Fibroblast of skin of left biceps (primary cell): ENCODE measurements at places on chromosomes 4 and X.
A peak's percentile ranks its signal among the peaks of the same experiment; 100 is the strongest.

- DNase-seq: no peak
Measured at GRCh38 chrX:137568741-137569469, 3.0 kb downstream of the ZIC3 start.

GRCh38 chrX:51456246-51456645, 40.1 kb downstream of the NUDT11 start:
- no peak for DNase-seq

- no peak for DNase-seq
Measured at GRCh38 chrX:14777525-14777924, 95.3 kb downstream of the FANCB start.

DNA sequence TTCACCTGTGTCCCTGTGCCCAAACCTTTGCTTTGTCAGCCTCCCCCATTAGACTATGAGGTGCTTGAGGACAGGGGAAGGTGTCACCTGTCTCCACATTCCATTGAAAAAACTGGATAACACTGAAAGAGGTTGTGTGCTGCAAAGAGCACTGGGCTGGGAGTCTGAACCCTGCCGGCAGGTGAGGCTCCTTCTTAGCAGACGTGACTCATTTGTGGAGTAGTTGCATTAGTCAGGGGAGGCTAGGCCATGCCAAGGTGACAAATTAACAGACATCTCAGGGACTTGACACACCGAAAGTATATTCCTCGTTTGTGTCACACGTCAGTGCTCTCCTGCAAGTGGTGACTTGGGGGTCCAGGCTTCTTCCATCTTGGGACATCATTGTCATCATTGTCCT, 95.9 kb upstream of the STX18 start:
- DNase-seq: no peak

DNA sequence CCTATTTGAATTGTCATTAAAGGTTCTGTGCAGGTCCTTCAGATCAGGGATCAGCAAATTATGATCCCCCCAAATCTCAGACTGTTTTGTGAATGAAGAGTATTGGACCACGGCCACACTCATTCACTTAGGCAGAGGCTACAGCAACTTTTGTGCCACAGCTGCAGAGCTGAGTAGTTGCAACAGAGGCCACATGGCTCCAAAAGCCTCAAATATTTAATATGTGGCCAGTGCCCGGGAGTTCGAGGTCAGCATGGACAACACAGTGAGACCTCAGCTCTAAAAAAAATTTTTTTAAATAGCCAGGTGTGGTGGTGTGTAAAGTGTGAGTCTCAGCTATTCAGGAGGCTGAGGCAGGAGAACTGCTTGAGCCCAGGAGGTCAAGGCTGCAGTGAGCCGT, 100.7 kb downstream of the NSUN7 start:
- DNase-seq: no peak

- no peak for DNase-seq
Measured at GRCh38 chrX:12002876-12003275, 135.4 kb upstream of the FRMPD4 start.

- no peak for DNase-seq
Measured at GRCh38 chr4:138741766-138742377, 273.7 kb upstream of the NOCT start.

- no peak for DNase-seq
Measured at GRCh38 chr4:25901030-25901430, 13.0 kb upstream of the SMIM20 start.

DNA sequence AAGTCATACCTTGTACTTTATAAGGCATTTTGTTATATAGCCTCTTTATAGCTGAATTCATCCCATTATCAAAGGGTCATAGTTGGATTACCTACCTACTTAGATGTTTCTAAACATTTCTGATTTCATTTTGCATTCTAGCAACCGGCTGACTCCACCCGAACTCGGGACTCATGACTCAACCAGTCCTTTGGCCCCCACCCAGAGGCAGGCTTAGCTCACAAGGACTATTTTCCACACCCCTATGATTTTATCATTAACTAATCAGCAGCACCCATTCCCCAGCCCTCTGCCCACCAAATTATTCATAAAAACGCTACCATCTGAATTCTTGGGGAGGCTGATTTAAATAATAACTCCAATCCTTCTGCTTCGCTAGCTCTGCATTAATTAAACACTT, 79.9 kb upstream of the EGFL6 start:
- no peak for DNase-seq

DNA sequence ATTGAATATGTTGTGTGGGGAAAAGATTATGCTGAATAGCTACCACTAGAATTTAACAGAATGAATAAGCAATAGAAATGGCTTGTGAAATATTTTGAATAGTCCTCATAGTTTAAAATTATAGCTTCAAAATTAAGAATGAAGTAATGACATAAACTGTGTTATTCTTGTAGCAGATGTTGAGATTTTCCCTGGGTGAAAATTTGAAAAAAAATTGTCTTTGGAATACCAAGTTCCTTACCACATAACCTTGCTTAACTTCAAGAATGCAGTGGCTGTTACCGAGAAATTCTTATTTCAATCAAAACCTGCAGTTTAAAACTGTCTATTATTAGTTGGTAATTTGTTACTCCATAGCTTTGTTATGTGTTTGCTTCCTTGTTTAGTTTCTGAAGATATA, 1268.6 kb downstream of the RAPGEF2 start:
- DNase-seq: peak; percentile 15

DNA sequence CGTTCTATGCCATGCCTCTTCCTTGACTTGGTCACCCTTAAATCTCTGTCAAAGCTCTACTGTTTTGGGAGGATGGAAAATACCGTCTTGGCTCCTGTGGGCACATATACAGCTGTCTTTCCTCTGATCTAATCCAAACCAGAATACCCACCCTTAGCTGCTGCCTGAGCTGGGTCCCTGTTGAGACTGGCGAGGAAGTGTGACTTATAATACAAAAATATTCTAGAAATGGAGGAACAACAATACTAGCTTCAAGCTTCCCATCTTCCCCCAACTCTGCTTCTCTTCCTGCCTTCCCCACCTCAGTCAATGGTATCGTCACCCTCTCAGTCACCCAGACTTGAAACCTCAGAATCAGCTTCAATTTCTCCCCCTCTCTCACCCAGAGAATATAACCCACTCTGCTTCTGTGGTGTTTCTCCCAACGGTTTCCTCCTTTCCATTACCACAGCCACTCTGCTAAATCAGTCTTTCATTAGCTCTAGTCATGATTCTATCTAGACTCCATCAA, 599 bp upstream of the IL2RG start:
- no peak for DNase-seq

DNA sequence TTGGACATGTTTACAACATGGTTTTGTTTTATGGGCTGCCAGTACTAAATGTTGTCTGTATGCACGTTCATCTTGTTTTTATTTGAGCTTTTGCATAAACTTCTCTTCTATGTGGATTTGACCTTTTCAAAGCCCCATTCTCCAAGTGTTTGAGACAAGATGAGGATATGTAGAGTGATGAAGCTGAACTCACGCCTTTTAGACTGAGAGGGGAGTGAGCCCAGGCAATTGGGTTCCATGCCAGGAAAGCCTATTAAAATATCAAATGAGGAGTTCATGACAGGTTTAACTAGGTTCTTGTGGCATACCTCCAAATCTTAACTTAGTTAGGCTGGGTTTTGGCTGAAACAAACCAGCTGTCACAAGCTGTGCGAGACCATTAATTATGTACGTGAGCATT, 170.4 kb upstream of the LDB2 start:
- DNase-seq: no peak

- peak; percentile 70 for DNase-seq
Measured at GRCh38 chr4:79650794-79651431, 242.9 kb upstream of the GK2 start.

GRCh38 chr4:26238426-26238777, 82.4 kb upstream of the RBPJ start:
- DNase-seq: no peak

- DNase-seq: no peak
Measured at GRCh38 chrX:131521824-131522223, 22.1 kb upstream of the OR13H1 start.

GRCh38 chrX:41705680-41706374, 17.1 kb downstream of the GPR34 start:
- no peak for DNase-seq

DNA sequence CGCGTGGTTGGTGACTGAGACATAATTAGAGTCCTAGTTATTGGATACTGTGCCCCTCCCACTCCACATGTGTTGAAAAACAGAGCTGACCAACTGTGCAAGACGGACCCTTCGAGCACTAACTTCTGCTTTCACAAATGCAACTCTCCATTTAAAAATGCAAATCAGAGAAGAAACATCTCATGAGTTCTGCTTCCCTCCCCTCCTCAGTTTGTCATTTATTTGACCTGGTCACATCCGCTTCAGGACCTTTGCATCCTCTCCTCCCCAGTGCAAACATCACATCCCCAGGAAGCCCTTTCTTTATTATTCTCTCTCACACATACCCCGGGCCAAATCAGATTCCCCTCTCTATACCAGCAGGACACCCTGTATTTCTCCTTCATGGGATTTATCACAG, 38.1 kb upstream of the NOCT start:
- DNase-seq: no peak

DNA sequence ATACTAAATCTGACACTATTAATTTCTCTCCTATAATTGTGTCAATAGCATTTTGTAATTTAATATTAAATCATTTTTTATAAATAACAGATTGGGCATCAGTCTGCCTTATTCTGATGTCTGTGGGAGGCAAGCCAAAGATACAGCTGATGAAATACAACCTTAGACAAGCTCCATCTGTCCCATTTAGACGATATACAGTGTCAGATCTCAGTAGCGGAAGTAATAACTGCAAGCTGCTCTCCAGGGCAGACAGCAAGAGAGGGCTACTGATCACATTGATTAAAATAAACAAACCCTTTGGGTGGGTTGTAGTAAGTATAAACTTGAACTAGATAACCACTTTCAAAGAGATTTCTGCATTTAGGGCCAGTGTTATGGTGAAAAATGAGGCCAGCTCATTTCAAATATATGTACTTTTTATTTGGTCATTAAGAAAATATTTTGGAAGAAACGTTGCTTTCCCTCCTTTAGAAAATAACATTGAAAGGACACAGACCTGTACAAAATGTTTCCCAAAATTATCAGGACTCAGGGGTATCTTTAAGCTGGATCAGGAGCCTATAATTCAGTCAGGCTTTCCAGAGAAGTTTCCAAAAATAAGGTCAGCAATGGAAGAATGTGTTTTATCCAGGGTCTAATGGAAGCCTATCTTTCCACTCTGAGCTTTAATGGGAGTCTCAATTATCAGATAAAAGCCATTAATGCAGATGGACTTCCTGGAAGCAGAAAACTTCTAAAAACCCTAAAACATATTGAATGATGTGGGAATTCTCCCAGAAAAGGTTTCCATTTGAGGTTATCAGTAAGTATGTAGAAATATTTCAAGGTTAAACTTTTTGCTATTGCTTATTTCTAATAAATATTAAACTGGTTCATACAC, 1028.8 kb upstream of the IGFBP7 start:
- no peak for DNase-seq

GRCh38 chr4:39415678-39416283, 9.1 kb downstream of the KLB start:
- peak; percentile 11 for DNase-seq

GRCh38 chrX:97700547-97700946, 816.8 kb downstream of the RPA4 start:
- DNase-seq: no peak

GRCh38 chr4:185542626-185543315, 7.5 kb upstream of the PDLIM3 start:
- no peak for DNase-seq

DNA sequence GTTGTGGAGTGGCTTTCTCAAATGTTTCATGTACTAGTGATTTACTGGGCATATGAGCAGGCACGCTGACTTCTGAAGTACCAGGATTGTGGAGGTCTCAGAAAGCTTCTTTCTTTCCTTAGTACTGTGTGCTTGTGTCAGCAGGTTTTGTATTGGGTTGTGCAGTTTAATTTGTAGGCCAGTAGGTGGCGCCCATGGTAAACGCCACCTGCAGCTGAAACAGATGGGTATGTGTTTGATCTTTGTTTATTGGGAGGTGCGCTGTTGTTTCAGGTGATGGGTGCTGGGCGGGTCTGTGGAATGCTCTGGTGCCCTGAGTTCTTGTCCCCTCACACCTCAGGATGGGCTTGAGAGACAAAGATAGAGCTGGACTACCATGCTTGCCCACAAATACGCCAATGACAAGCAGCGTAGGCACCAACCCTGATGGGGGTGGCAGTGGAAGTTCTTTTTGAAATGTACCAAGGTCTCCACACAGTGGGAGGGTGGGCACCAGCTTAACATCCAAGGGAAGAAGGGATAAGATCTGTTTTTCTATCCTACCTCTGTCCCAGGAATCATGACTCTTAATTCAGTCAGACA, 141.5 kb downstream of the RPS6KA6 start:
- DNase-seq: no peak

- no peak for DNase-seq
Measured at GRCh38 chrX:152928761-152929400, 31.0 kb downstream of the ZNF185 start.

DNA sequence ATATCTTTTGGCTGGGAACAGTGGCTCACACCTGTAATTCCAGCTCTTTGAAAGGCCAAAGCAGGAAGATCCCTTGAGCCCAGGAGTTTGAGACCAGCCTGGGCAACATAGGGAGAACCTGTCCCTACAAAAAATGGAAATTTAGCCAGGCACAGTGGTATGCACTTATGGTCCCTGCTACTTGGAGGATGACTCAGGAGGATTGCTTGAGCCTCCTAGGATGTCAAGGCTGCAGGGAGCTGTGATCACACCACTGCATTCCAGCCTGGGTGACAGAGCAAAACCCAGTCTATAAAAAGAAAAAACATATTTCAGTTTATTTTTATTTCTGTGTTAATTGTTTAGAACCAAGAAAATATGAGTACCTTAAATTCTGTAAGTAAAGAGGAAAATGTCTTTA, 123.7 kb downstream of the CBR4 start:
- DNase-seq: no peak

GRCh38 chr4:92433272-92433758, 129.5 kb downstream of the GRID2 start:
- DNase-seq: no peak

- DNase-seq: peak; percentile 58
Measured at GRCh38 chr4:86957215-86957614, 22.4 kb downstream of the AFF1 start.

DNA sequence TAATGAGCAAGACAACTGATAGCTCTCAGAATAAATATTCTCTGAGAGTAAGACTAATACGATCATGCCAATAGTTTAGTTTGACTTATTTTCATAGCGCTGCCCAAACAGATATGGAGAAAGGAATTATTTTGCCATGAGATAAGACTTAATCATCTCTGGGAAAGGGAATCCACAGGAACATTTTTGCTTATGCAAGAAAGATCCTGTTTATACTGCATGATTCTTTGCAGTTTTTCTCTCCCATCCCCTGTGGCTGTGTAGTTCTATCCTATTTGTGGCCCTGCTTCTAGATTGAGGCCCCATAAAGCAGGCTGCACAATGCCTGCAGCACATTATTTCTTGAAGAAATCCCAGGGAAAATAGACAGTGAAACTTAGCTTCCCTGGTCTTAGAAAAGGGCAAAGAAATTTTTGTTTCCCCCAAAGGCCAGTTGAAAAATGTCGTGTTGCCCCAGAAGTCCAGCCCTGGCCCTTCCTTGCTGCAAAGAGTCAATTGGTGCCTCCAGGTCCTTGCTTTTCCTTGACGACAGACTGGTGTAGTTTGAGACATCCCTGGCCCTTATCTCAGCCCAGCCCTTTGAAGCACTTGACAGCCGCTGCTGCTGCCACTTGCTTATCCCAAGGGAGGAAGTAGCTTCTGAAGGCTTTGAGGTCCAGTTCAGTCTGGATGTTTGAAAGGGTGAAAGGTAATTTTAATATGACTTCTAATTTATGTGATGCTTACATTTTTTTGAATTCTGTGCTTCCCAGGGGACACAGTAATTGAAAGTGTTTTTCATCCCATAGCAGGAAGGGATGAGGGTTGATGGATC, 45.0 kb upstream of the SH3RF1 start:
- no peak for DNase-seq
